ENCODE measurements at places on chromosomes 3 and 15.

GRCh38 chr3:94173673-94174434, 111.0 kb downstream of the NSUN3 start:
- DNase-seq: no peak

DNA sequence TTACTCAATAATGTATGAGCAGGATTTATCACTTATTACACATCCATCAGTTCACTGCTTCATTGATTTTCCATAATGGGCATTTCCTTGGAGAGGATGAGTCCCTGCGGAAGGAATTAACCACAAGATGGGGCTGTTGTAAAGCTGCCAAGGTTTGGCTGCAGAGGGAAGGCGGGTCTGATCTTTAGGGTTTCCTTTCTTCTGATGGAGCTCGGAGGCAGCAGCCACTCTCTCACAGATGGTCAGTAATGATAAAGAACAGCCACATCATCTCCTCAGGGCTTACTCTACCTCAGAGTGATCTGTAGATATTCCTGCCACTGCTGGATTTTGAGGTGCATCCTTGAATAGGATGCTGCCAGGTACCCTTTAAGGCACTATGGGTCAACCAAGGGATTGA, 115.2 kb downstream of the USP13 start:
- no peak for DNase-seq

DNA sequence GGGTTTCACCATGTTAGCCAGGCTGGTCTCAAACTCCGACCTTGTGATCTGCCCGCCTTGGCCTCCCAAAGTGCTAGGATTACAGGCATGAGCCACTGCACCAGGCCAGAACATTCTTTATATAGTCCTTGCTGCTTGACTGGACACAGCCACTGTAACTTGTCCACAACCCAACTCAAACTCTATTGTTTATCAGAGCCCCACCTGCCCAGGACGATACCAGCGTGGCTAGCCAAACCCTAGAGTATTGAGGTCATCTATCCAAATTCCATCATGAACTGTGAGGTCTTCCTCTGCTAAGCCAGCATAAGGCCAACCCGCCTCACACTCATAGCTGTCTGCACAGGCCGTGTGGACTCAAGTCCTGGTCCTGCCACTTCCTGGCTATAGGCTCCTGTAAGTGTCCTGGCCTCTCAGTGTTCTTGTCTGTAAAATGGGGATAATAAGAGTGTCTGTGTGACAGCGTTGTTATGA, 63.9 kb downstream of the DAPK2 start:
- DNase-seq: no peak

- no peak for DNase-seq
These were observed 241.9 kb downstream of the MEIS2 start for GRCh38 chr15:36858423-36858822.
